ENCODE measurements at places on chromosomes 16 and 17.

DNA sequence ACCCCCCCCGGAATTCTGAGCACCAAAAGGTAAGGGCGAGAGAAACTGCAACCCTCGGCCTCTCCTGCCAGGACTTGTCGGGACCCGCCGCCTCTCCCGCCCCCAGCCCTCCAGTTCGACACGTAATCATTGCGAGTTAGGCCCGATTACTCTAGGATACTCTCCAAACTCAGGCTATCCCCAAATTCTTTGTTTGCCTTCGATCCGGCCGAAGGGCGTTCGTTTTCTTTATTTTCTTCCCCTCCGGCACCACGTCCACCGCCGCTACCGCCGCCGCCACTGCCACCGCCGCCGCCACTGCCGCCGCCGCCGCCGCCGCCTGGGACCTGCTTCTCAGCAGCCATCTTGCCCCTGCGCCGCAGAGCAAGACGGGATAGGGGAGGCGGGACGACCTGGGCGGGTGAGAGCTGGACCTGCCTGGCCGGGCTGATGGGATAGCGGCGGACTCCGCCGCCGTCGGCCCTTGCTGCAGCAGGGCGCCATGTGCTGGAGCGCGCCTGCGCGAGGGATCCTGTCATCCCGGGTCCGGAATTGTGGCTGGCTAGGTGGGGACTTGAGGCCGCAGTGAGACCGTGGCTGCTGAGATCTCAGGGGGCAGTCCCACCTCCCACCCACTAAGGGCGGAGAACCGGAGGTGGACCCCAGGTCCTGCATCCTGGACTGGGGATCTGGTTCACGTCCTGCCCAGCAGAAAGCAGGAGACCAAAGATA lies at the start of gene SRP68:
SRP68 (minus strand) TSS at position 370 of the 711 bp plus-strand sequence; CDS start at position 344, 26 bp downstream.
- DNase-seq = peak; percentile 75

GRCh38 chr16:14462811-14463210 lies 167.2 kb downstream of the PARN start:
- DNase-seq = no peak

DNA sequence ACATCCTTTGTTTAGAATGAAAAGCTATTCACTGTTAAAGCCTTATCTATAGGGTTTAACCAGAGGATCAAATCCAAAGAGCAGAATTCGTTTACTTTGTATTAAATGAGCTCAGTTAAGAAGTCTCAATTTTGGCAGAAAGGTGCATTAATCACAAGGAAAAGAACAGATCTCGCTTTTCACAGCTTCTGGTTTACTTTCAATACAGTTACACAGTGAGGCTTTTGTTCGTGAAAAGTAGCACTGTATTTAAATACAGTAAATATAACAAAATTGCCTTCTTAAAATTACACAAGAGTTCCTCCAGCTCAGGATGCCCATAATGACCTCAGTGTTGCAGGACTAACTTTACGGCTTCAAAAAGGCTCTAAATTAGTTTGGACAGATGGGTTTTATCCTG lies 669.1 kb upstream of the SALL1 start:
- no peak for DNase-seq

DNA sequence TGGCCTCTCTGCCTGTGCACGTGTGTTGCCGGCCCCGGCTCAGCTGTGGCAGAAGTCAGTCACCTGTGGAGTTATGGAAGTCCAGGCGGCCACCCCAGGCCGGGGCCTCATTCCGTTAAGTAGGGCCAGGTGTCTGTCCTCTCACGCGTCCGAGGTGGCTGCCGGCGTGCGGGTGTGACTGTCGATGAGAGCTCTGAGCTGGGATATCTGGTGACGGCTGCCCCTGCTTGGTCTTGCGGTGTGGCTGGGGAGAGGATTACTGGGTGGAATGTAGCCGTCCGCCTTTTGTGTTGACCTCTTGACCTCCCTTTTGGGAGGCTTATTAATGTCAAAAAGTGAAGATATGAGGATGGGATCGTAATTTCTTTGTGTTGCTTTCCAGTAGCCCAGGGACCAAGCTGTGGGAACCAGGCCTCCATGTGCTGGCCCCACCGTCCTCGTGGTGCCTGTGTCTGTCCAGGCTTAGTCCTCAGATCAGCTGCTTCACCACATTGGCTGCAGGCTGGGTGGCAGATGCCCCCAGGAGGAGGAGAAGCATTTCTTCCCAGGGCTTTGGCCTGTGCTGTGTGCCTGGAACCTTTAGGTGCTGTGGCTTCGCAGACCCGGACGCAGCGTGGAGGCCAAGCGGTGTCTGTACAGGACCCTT lies 23.0 kb upstream of the ZNF750 start:
- DNase-seq = no peak

Measured in CD4-positive, alpha-beta memory T cell (primary cell).